Activated CD8-positive, alpha-beta T cell treated with anti-CD3 and anti-CD28 coated beads, Interleukin-2, amount 10 ng/mL, durations not matched to agents 7 days and 5 days (primary cell): ENCODE measurements at places on chromosomes 16 and 17.
A peak's percentile ranks its signal among the peaks of the same experiment; 100 is the strongest.

GRCh38 chr16:57134982-57135381, 42.6 kb downstream of the CPNE2 start:
- peaks cover 67% of the 10 kb centered on the region for H3K4me1 ChIP-seq
- peak; percentile 56 for DNase-seq
- H3K4me3 ChIP-seq: peak overlapping the region; percentile 76
- H3K36me3 ChIP-seq: peaks cover 14% of the 10 kb centered on the region
- peak overlapping the region; percentile 88 for H3K27ac ChIP-seq

DNA sequence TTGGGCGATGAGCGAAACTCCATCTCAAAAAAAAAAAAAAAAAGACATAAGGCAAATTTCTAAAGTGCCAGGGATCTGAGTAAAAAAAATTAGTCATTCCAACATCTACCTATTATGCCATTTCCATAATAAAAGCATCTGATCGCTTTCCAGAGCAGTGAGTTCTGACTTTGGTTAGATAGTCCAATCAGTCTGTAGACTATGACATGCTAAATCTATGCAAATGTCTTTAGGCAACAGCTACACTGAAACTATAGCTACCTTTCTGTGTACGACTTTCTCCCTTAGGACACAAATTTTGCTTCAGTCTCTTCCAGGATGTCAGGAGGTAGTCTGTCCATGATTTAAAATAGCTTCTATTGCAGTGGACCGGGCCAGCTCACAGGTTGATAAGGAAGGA, 58.9 kb upstream of the ARHGAP44 start:
- DNase-seq: no peak
- H3K4me1 ChIP-seq: no peaks in the 10 kb centered on the region
- H3K27ac ChIP-seq: no peak overlapping the region
- H3K36me3 ChIP-seq: no peaks in the 10 kb centered on the region
- H3K4me3 ChIP-seq: no peak overlapping the region
- no peaks in the 10 kb centered on the region for H3K27me3 ChIP-seq

DNA sequence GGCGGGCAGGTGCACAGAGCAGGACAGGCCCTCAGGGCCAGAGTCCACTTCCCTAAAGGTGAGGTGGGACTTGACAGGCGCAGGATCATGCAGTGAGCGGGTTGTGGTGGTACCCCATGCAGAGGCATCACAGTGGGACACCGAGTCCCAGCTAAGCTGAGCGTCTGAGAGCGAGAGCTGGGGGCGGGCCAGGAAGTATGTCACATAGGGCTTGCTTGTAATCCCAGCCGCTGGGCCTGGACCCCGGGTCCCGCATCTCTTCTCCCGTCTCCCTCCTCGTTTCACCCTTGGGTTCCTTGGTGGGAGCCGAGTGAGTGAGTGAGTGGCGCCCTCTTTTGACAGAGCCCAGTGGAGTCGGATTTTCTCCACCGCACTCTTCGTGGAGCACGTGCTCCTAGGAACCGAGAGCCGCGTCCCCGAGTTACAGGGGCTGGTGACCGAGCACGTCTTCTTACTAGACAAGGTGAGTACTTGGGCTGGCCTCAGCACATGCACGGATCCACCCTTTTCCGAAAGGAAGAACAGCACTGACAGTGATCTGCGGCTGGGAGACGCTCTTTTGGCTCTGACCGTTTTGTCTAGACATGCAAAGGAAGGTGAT, 50.8 kb upstream of the ENDOV start:
- H3K36me3 ChIP-seq: peaks cover 87% of the 10 kb centered on the region
- no peaks in the 10 kb centered on the region for H3K27me3 ChIP-seq
- no peaks in the 10 kb centered on the region for H3K4me1 ChIP-seq
- no peak for DNase-seq
- no peak overlapping the region for H3K27ac ChIP-seq
- H3K4me3 ChIP-seq: no peak overlapping the region

DNA sequence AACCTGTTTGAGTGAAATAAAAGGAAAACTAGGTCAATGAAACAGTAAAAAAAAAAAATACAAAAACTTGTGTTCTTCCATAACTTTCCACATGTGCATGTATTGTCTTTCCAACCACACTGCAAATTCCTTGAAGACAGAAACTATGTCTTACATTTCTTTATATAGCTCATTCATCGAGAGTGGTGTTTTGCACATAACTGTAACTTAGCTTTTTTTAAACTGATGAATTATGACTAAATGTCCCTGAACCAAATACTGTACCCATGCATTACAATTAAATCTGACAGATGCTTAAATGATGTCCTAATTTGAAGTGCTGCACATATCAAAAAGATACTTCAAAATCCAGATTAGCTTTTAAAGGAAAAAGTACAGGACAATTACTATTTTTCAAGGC, 50.1 kb downstream of the BRIP1 start:
- H3K27ac ChIP-seq: no peak overlapping the region
- H3K4me3 ChIP-seq: no peak overlapping the region
- H3K27me3 ChIP-seq: no peaks in the 10 kb centered on the region
- peaks cover 5% of the 10 kb centered on the region for H3K4me1 ChIP-seq
- no peak for DNase-seq

DNA sequence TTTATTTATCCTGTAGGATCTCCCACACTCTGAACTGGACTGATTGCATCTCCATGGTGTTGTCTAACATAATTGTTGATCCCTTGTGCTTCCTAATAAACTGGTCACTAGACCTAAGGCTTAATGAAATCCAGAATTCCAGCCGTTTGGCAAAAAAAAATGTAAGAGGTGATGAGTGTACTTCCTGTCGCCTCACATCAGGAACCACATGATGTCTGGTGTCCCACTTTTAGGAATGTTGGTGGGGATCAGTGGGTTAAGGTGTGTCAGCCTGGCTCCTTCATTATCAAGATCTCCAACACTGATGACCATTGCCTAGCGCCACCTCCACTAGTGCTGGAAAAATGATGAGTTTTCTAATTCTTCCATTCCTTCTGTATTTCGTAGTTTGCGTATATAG, 18.6 kb upstream of the LONP2 start:
- H3K4me1 ChIP-seq: no peaks in the 10 kb centered on the region
- H3K36me3 ChIP-seq: no peaks in the 10 kb centered on the region
- DNase-seq: no peak

DNA sequence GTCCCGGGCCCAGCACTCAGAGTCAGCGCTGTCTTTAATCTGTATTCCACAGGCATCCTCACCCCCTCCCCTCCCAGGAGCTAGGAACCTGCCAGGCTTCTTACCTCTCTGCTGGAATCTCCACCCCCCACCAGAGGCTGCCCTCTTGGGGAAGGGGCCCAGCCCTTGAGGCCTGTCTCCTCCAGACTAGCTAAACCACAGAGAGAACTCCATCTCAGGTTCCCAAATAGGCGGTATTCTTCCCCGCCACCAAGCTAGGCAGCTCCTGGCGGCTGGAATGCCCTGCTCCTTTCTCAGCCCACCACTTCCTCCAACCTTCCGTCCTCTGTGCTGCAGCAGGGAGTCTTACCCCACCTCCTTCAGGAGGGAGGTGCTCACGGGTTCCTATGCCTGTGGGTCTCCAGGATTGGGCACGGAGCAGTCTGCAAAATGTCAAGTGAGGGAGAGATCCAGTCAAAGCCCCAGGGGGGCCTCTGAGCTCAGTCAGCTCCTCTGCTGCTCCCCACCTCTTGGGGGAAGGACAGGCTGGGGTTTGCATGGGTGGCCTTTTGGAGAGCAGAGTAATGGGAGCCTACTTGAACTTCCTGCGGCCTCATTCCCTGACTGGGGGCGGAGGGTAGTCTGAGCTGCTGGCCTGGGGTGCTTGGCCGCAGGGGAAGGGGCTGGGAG, 55.7 kb downstream of the SREBF1 start:
- H3K36me3 ChIP-seq: no peaks in the 10 kb centered on the region
- no peak overlapping the region for H3K27ac ChIP-seq
- H3K27me3 ChIP-seq: peaks cover 13% of the 10 kb centered on the region

- H3K36me3 ChIP-seq: no peaks in the 10 kb centered on the region
- no peaks in the 10 kb centered on the region for H3K4me1 ChIP-seq
Measured at GRCh38 chr16:21057875-21058274, 92.8 kb downstream of the DNAH3 start.

- DNase-seq: no peak
- no peak overlapping the region for H3K4me3 ChIP-seq
- no peaks in the 10 kb centered on the region for H3K4me1 ChIP-seq
- peaks cover 5% of the 10 kb centered on the region for H3K36me3 ChIP-seq
- H3K27ac ChIP-seq: no peak overlapping the region
- no peaks in the 10 kb centered on the region for H3K27me3 ChIP-seq
Measured at GRCh38 chr16:27651301-27651700, 101.4 kb downstream of the KATNIP start.

GRCh38 chr17:6177941-6178694, 107.9 kb downstream of the WSCD1 start:
- peaks cover 1% of the 10 kb centered on the region for H3K27me3 ChIP-seq
- no peaks in the 10 kb centered on the region for H3K4me1 ChIP-seq
- DNase-seq: no peak

- no peak for DNase-seq
- H3K4me3 ChIP-seq: no peak overlapping the region
- H3K27ac ChIP-seq: no peak overlapping the region
- peaks cover 14% of the 10 kb centered on the region for H3K4me1 ChIP-seq
- no peaks in the 10 kb centered on the region for H3K36me3 ChIP-seq
- H3K27me3 ChIP-seq: peaks cover 74% of the 10 kb centered on the region
Measured at GRCh38 chr17:49989518-49989880, 5.5 kb downstream of the DLX3 start.

GRCh38 chr16:3074860-3075522, 9.6 kb downstream of the IL32 start:
- H3K4me1 ChIP-seq: peaks cover 92% of the 10 kb centered on the region
- H3K36me3 ChIP-seq: peaks cover 62% of the 10 kb centered on the region

GRCh38 chr16:84780544-84781376, 39.0 kb upstream of the CRISPLD2 start:
- no peaks in the 10 kb centered on the region for H3K27me3 ChIP-seq
- no peak for DNase-seq
- no peaks in the 10 kb centered on the region for H3K4me1 ChIP-seq
- peaks cover 19% of the 10 kb centered on the region for H3K36me3 ChIP-seq
- H3K4me3 ChIP-seq: no peak overlapping the region

GRCh38 chr16:31093132-31093703, 1.4 kb downstream of the VKORC1 start:
- peak overlapping the region; percentile 49 for H3K27ac ChIP-seq
- peaks cover 18% of the 10 kb centered on the region for H3K36me3 ChIP-seq
- DNase-seq: no peak
- H3K27me3 ChIP-seq: peaks cover under 1% of the 10 kb centered on the region
- H3K4me1 ChIP-seq: peaks cover 34% of the 10 kb centered on the region

DNA sequence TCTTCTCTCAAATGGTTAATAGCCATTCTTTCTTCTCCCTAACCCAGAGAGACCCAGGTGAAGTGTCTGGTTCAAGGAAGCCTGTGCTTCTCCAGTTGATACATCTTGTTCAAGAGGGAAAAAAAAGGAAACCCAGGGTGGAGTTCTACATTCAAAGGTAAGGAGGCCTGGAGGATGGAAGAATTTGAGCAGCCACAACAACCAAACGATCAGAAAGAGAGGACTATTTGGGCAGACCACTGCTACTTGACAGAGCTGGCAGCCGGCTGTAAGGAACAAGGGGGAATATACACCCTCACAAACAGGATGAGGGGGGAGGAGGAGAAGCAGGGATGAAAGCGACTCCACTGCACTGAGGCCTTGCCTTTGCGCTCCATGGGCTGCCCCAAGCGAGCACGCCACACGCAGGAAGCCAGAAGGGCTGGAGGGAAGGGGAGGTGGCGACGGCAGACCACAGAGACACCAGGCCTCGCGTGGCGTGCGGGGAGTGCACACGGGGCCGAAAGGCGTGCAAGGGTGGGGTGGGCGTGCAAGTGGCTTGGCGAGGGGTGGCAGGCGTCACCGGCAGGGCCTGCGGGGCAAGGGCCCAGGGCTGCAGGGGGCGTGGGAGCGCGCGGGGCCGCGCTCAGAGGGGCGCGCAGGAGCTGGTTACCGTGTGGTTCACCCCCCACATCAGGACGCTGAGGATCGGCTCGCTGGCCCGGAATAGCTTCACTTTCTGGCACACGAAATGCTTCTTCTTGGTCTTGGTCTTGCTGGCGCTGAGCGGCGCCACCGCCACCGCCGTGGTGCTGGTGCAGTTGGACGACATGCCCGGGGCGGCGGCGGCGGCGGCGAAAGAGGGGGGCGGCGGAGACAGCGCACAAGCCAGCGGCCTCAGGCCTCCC, 499 bp downstream of the PIP4K2B start:
- DNase-seq: peak; percentile 79
- H3K36me3 ChIP-seq: peaks cover 50% of the 10 kb centered on the region
- H3K4me1 ChIP-seq: peaks cover 39% of the 10 kb centered on the region
- H3K27ac ChIP-seq: peak overlapping the region; percentile 87

DNA sequence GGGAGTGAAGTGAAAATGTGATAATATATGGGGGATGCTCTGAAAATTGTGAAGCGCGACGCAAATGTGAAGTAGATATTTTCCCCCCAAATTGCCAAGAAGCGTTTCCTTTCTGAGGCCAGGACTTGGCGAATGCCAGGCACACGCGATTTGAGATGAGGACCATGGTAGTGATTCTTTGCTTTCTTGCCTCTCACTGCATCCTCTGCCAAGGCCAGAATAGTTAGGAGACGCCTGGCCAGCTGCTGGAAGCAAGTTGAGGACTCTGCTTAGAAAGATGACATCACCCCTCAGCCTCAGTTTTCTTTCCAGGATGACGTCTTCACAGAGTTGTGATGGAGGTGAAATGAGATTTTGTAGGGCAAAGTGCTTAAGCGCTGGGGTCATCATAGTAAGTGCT, 25.9 kb downstream of the PIPOX start:
- no peaks in the 10 kb centered on the region for H3K36me3 ChIP-seq
- no peak overlapping the region for H3K27ac ChIP-seq
- DNase-seq: no peak
- no peaks in the 10 kb centered on the region for H3K27me3 ChIP-seq

- H3K27me3 ChIP-seq: no peaks in the 10 kb centered on the region
- H3K27ac ChIP-seq: no peak overlapping the region
- peaks cover 9% of the 10 kb centered on the region for H3K4me1 ChIP-seq
- no peak overlapping the region for H3K4me3 ChIP-seq
Measured at GRCh38 chr17:15501282-15501681, 33.9 kb upstream of the CDRT4 start.

DNA sequence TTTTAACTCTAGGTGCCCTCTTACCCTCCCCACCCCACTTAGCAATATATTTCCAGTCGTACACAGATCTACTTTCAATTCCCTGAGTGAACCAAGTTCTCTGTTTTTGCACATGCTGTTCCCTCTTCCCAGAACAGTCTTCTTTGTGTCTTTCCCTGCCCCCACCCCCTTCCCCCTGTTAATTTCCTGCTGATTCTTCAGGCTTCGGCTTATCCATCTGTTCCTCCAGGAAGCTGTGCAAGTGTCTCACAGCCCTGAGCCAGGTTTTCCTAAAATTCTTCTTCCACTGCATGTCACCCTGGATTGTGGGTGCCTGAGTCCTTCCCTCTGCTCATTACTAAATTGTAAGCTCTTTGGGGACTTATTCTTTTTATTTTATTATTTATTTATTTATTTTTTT, 12.4 kb upstream of the SPOP start:
- H3K4me1 ChIP-seq: peaks cover 41% of the 10 kb centered on the region
- DNase-seq: no peak
- H3K36me3 ChIP-seq: peaks cover 6% of the 10 kb centered on the region
- no peaks in the 10 kb centered on the region for H3K27me3 ChIP-seq
- no peak overlapping the region for H3K4me3 ChIP-seq
- H3K27ac ChIP-seq: no peak overlapping the region

- no peak overlapping the region for H3K4me3 ChIP-seq
- no peak overlapping the region for H3K27ac ChIP-seq
- DNase-seq: no peak
Measured at GRCh38 chr17:76132574-76133338, 8.3 kb downstream of the FOXJ1 start.

- peaks cover 61% of the 10 kb centered on the region for H3K4me1 ChIP-seq
- peak; percentile 96 for DNase-seq
- peaks cover 69% of the 10 kb centered on the region for H3K36me3 ChIP-seq
- peak overlapping the region; percentile 99 for H3K27ac ChIP-seq
- peak overlapping the region; percentile 98 for H3K4me3 ChIP-seq
Measured at GRCh38 chr16:31713071-31713944, 160.3 kb upstream of the ZNF267 start.
